ENCODE measurements at places on chromosomes 7 and 10.

GRCh38 chr7:50270531-50271018 lies 33.9 kb upstream of the IKZF1 start:
- DNase-seq = no peak

DNA sequence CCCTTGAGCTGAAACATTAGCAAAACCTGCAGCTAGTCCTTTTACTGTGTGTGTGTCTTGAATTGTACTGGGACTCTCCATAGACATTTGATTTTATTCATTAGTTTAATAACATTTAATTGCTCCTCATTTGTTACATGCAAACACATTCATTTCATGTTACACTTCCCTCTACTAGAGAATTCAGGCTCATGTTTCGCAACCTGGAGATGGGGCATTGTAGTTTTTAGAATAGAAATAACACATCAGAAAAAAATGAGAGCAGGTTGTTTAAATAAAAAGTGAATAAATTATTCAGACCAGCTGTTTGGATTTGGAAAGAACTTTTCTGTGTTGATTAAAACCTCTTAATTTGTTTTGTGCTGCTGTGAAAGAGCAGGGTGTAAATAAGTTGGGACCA lies 243.9 kb downstream of the ETV1 start:
- no peak for DNase-seq

- DNase-seq = peak; percentile 34
Measured at GRCh38 chr10:31319602-31320549, 860 bp downstream of the ZEB1 start.

DNA sequence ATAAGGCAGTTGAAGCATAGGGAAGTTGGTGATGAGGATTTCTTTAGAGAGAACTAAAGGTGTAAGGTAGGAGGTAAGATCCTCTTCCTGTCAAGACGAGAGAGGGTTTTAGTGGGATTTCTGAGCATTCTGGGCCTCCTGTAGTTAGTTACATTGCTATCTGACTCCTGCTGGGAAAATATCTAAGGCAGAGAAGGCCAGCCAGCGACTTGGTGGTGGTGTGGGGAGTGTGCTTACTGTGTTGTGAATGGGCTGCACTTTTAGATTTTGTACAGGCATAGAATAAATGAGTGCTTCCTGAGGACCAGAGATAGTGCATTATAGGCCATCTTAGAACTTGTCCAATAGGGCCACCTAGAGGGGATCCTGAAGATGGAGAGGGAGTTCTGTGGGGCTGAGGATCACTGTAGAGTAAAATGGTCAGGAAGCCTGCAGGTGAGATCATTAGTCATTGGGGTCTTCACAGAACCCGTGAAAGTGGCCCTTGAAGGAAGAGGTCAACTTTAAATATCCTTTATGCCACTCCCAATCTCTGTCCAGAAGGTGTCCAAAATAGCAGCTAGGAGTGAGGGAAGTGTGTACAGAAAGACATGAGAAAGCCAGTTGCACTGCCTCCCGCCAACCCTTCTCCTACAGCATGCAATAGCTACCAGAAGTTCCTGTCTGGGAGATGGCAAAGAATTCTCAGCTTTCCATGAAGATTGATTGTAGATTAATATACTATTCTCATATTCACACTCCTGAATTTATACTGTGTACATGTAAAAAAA lies 266.6 kb downstream of the POLR1F start:
- no peak for DNase-seq

- no peak for DNase-seq
Measured at GRCh38 chr7:26084418-26084817, 67.6 kb upstream of the NFE2L3 start.

GRCh38 chr7:111011520-111011919 lies 79.4 kb upstream of the LRRN3 start:
- DNase-seq = no peak

GRCh38 chr7:139720186-139720585 lies 57.6 kb downstream of the HIPK2 start:
- DNase-seq = no peak

- no peak for DNase-seq
Measured at GRCh38 chr10:126060261-126060931, 164.0 kb downstream of the FANK1 start.

GRCh38 chr7:20075440-20075839 lies 141.7 kb downstream of the MACC1 start:
- no peak for DNase-seq
